ENCODE measurements at places on chromosomes 3 and 15. TPM values are rescaled to one million over a fixed set of nuclear protein-coding genes. Genes with fewer than 3 reads are reported as not detected.
A peak's percentile ranks its signal among the peaks of the same experiment; 100 is the strongest.

DNA sequence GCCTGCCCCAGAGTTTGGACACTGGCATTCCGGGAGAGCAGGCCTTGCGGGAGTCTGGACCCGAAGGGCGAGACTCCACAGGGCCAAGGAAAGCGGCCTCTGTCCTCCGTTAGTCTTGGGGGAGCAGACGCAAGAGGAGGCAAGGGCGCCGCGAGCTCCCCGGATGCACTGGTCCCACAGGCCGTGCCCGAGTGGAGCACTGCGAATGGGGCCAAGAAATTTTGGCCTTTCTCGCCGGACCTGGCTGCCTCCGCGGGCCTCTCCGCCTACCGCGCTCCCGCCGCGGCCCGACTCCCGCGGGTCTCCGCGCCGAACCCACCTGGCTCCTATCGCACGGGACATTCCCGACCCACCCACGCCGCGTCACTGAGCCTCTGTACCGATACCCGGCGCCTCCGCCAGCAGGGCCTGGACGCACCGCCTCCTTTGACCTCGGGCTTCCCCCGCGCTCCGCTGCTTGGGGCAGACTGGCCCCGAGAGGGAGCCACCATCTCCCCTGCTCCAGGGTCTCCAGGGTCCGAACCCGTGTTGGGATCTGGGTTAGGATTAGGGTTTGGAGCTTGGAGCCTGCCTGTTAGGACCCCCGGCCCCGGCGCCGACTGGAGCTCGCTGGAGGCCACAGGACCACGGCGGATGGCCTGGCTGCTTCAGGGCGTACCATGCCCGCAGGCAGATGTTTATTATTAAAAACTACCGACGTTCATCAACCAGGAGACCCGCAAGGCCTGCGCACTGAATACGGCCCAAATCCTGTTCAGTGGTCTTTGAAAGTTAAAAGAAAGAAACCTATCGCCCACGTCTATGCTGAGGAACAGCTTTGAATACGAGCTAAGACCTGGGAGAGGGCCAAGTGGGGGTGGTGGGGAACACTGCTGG is 11.7 kb downstream of the SHOX2 start:
- DNase-seq = peak; percentile 36

GRCh38 chr3:122183893-122184590 is 574 bp downstream of the CASR start:
- DNase-seq = no peak

- DNase-seq = no peak
These were observed 30.7 kb downstream of the LRTM1 start for GRCh38 chr3:54897028-54897711.

- DNase-seq = no peak
These were observed 1.7 kb upstream of the PCOLCE2 start for GRCh38 chr3:142890592-142890991.

Gene RLBP1
- not detected for total RNA-seq

DNA sequence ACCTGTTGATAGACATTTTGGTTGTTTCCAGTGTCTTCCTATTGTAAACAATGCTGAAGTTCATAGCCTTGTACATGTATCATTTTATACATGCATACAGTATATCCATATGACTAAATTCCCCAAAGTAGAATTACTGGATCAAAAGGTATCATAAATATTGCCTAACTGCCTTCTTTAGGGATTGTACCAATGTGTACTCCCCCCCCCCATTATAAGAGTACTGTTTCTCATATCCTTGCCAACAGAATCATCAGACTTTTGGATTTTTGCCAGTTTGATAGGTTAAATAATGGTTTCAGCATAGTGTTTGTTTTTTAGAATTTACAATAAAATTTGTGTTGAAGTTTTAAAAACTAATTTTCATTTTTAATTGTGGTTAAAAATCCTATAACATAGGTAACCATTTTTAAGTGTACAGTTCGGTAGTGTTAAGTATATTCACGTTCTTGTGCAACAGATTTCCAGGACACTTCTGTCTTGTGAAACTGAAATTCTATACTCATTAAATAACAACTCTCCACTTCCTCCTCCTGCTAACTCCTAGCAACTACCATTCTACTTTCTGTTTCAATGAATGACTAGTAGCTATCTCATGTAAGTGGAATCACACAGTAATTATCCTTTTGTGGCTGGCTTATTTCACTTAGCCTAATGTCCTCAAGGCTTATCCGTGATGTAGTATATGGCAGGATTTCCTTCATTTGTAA is 30.8 kb upstream of the MAP3K13 start:
- peak; percentile 60 for DNase-seq

DNA sequence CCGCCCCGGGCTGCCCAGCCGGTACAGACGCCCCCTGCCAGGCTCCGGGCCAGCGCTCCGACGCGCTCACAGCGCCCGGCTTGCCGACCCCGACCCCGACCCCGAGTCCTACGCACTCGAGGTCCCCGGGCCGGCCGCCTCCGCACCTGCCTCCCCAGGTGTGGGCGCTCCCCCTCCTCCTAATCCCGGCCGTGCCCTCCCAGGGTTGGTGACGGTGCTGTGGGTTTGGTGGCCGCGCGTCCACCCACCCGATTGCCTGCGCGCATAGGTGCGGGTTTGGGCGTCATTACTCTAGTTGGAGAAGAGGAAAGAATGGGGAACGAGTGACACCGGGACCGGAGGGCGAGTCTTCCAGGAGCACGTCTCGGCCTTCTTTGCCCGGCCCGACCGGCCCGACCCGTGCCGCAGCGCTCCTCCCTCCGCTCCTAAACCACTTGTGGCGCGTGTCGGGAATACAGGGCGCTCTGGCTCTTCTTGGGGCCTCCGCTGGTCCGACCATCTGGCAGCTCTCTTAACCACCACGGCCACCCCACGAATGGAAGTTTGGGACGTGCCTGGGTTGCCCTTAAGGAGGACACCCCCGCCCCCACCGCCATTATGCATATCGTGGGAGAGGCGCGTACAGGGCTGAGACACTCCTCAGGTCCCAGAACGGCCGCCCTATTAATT is 810 bp upstream of the THRB start:
- DNase-seq = peak; percentile 23

- no peak for DNase-seq
These were observed 171.7 kb downstream of the NR2F2 start for GRCh38 chr15:96502196-96502595.

Gene GPR149
- total RNA-seq = 0.35 TPM

- DNase-seq = no peak
These were observed 218.5 kb upstream of the CMC1 start for GRCh38 chr3:28022916-28023315.

Gene PLA2G4E
- 0.80 TPM for total RNA-seq

Gene MYL3
- total RNA-seq = 107 TPM

Gene DPPA4
- total RNA-seq = 0.58 TPM

DNA sequence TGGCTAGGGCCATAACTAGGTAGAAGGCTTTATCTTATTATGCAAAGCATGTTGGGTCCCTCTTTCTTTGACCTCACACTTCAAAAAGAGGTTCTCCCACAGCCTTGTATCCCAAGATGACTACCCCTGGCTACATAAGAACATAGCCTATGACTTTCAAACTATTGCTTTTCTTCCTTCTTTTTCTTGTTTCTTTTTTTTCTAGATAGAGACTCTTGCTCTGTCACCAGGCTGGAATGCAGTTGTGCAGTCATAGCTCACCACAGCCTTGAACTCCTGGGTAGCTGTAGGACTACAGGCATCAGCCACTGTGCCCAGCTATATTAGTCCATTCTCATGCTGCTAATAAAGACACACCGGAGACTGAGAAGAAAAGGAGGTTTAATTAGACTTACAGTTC is 47.2 kb downstream of the DIPK2A start:
- DNase-seq = no peak

Gene STAB1
- total RNA-seq = 58.4 TPM

GRCh38 chr3:140403608-140404007 is 274.3 kb upstream of the TRIM42 start:
- no peak for DNase-seq

Gene MRPL3
- 84.5 TPM for total RNA-seq

- DNase-seq = no peak
These were observed 6.5 kb downstream of the RRP9 start for GRCh38 chr3:51934991-51935885.

DNA sequence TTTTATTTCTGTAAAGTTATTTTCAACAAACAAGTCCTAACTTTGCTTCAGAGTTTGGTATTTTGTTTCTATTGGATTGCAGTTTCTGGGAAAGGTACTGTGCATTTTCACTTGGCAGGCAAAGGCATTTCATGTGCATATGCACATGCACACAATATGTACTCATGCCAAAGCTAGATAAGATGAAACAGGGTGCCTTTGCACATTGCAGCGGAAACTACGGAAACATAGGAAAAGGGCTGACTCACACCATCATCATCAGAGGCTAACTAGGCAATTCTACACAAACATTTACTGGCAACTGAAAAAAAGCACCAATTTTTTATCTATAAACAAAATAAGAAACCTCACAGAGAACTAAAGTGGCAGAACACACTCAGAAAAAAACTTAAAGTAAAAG is 550.6 kb upstream of the NECTIN3 start:
- peak; percentile 23 for DNase-seq

Gene ROBO1
- 38.7 TPM for total RNA-seq

GRCh38 chr15:71494563-71495397 is 315.6 kb upstream of the NR2E3 start:
- DNase-seq = no peak

Gene OR5H1
- not detected for total RNA-seq

- DNase-seq = no peak
These were observed 43.5 kb downstream of the ABHD2 start for GRCh38 chr15:89131731-89132130.

Gene ADCY5
- 1.8 TPM for total RNA-seq

All from muscle of leg (tissue), 16 donors.